ENCODE measurements at places on chromosomes 13 and 19.
A peak's percentile ranks its signal among the peaks of the same experiment; 100 is the strongest.

DNA sequence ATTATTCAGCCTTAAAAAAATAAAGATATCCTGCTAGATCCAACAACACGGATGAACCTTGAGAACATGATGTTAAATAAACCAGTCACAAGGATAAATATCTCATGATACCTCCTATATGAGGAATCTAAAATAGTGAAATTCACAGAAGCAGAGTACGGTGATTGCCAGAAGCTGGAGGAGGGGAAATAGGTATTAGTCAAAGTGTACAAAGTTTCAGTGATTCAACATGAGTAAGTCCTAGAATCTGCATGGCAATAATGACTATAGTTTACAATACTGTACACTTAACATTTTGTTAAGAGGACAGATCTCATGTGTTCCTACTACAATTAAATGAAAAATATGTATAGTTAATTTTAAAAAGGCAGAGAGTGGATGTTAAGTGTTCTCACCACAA, 206.6 kb upstream of the SLC10A2 start:
- DNase-seq = no peak

DNA sequence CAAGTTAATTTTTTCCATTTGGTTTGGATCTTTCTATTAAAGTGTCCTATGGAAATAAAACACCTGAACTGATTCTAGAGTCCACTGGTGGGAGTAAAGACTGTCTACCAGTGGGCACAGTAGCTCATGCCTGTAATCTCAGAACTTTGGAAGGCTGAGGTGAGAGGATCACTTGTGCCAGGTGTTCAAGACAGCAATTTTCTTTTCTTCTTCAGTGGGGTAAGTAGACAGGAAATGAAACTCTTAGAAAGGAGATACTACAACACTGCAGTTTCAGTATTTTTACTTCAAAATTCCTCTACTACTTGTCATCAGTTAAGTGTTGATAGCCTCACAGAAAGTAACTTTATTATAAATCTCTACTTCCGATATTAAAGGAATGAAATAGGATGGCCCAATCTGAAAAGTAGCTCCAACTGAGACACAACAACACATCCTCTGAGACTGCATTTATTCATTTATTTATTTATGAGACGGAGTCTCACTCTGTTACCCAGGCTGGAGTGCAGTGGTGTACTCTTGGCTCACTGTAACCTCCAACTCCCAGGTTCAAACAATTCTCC, 26.3 kb downstream of the DNMT1 start:
- DNase-seq = no peak

- DNase-seq = no peak
Observed at GRCh38 chr19:40741527-40742390, 8.5 kb downstream of the ACTMAP start.

DNA sequence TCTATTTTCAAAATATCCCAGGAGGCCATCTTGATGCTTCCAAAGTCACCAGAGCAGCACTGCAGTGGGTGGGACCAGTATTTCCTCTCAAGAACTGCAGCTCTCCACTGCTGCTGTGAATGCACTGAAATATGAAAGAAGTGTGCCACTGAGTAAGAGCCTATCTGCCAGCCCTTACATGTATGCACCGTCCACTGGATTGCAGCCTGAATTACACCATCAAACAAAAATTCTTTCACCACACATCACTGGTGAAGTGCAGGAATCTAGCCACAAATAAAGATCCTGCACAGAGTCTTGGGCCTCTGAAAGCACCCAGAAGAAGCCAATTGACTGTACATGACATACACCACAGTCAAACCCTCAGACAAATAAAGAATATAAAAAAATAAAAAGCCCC, 249.0 kb downstream of the LHFPL6 start:
- no peak for DNase-seq

DNA sequence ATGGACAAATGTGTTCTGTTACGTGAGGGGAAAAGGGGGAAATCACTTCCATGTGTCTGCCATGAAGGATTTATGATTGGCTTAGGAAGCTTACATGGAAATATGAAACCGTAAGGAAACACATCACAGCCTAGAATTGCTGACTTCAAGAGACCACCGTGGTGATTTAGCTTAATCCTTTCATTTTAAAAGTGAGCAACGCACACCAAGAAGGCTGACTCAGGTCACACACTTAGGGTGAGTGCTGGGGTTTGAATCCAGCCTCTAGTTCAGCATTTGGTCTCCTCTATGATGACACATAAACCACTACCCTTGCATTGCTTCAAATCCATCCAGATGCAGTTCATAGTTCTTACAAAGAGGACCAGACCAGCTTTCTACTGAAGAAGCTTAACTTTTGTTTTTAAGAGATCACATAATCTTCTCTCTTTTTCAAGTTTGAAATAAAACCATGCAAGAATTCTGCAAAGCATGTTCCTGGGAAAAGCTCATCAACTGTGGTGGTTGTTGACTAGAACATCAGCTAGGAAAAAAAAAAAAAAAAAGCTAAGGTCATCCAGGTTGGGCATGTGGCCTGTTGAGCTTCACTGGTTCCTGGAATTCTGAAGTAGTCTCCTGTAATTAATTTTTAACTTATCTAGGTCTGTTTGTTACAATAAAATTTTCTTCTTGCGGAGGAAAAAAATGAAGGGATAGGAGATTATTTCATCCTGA, 60.2 kb upstream of the KL start:
- no peak for DNase-seq

DNA sequence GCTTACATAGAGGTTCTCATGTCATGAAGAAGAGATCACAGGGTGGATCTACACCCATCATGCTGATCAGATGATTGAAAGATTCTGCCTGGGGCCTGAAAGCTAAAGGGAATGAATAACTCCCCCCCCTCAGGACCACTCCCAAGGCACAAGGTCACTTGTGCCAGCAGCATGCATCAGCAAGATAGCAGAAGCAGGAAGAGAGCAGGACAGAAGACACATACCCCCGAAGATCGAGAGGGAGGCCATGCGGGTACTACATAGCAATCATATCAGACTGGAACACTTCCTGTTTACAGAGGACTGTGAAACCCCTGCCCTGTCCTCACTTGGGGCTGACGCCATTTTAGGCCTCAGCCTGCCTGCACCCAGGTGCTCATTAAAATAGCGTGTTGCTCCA, 143.2 kb upstream of the EDNRB start:
- no peak for DNase-seq

DNA sequence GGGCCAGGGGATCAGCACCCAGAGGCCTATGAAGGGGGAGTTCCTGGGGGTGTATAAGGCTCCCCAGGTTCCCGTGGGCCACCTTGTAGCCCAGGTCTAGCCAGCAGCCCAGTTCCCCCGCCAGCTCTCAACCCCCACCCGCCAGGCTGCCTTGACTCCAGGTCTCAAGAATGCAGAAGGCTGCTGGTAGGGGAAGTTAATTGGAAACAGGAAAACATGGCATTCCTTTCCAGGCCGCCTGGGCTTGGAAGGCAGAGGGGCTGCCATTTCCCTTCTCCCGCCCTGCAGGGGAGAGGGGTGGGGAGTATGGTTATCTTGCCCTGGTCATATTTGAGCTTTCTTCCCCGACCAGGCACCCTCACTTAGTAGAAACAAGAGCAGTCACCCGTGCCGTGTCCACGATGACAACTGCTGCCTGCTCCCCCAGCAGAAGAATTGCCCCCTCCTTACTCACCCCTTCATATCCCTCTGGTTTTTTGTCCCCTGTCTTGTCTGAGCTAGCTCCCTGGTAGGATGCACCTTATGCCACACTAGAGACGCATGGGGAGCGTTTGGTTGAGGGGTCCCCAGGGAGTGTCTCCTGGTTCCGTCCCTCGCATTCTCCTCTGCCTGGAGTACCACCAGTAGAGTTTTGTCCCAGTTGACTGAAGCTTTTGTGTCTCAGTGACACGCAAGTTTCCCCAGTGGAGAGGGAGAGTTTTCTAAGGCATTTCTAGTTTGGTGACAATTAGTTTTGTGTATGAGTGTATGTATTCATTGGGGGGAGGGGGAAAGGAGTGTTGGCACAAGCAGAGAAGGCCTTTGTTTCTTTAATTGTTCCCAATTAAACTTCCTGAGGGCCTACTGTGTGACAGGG, 4.5 kb downstream of the BICRA start:
- no peak for DNase-seq

GRCh38 chr19:48297975-48298374, 27.4 kb upstream of the EMP3 start:
- DNase-seq = no peak

GRCh38 chr13:100163375-100163774, 74.5 kb downstream of the PCCA start:
- no peak for DNase-seq

GRCh38 chr19:35389192-35389861, 18.5 kb downstream of the GPR42 start:
- no peak for DNase-seq

DNA sequence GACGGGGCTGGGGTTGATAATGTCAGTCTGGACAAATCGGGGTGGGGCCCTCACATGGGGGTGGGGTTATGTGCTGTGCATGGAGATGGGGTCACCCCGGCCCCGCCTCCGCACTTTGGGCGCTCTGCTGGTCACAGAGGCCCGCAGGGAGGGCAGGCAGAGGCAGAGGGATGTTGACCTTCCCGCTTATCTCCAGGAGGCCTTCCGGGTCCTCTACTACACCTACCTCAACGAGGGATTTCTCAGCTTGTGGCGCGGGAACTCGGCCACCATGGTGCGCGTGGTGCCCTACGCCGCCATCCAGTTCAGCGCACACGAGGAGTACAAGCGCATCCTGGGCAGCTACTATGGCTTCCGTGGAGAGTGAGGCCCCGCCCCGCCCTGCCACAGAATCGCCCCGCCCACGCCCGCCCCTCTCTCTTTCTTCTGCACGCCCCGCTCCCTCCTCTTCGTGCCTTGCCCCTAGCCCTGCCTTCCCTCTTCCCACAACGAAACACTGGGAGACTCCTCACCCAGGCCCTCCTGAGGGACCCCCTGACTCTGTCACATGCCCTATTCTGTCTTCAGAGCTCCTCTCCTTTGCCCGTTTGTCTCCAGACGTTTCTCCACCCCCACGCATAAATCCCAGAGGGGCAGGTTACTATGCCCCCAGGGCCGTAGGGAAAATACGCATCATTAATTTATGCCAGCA, 32.8 kb downstream of the TMEM161A start:
- DNase-seq = no peak

DNA sequence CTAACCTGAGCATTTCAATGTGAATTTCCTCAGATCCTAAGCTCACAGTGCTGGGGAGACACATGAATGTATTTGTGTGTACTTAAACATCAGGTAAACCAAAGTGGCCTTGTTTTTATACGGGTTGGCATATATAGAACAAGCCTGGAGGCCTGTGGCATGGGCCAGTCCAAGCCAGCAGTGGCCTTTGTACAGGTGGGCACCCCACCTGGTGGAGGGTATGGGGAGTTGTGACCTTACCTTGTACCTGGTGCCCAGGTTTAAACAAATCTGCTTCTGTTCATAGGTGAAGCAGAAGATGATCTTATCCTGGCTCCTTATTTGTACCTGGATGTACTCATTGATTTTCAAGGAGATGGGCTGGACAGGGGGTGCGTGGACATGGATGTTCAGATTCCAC, 71.0 kb downstream of the ERICH6B start:
- DNase-seq = no peak

GRCh38 chr13:109704771-109705635, 81.4 kb downstream of the IRS2 start:
- DNase-seq = no peak

DNA sequence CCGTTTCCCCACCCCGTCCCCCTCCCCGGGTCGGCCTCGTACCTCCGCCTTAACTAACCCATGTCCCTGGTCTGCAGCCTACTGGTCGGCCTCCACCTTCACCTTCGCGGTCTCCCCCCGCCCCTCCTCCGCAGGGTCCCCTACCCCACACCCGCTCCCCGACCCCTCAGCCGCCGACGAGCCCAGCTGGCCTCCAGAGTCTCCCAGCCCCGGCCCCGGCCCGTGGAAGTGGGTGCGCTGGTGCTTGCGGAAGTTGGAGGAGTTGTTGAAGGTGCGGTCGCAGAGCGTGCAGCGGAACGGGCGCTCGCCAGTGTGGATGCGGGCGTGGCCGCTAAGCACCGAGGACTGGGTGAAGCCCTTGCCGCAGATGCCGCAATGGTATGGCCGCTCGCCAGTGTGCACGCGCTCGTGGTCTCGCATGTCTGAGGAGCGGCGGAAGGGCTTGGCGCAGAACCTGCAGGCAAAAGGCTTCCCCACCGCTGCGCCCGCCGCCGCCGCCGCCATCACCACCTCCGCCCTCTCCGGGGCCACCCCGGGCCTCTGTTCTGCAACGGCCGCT, 2.6 kb downstream of the ZNF784 start:
- no peak for DNase-seq

- DNase-seq = no peak
Observed at GRCh38 chr19:4692251-4693077, 22.3 kb upstream of the MYDGF start.

DNA sequence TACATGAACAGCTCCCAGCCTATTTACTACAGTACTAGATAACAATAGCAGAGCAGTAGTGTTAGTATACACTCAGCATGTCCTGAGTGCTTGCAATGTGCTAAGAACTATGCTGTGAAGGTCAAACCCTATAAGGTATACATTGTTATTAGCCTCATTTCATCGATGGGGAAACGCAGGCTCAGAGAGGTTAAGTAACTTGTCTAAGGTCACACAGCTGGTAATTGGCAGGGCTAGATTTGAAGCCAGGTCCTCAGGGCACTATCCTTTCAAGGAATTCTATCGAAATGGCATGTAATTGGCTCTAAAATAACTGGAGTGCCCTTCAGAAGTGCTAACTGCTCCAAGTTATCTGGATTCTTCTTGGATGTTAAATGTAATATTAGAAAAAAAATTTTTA, 295.6 kb downstream of the ZNF536 start:
- no peak for DNase-seq

GRCh38 chr19:43705729-43706128, 10.1 kb upstream of the IRGC start:
- no peak for DNase-seq

- peak; percentile 16 for DNase-seq
Observed at GRCh38 chr19:30799865-30800755, 427.9 kb downstream of the ZNF536 start.

DNA sequence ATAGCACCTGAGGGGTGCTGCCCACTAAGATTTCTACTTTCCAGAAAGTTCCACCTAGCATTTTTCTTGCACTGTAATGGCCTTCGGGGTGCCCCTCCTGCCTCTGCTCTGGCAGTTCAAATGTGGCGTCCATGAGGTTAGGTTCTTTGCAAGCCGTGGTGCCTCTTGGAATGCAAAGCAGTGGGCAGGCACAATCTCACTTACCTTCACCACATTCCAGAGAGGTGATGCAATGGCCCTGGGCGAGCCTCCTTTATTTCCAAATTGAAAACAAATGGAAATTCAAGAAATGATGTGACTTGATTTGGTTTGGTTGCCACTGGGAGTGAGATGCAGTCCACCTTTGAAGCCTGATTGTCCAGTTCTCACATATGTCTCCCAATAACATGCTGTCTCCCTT, 46.9 kb downstream of the FGF9 start:
- DNase-seq = no peak

DNA sequence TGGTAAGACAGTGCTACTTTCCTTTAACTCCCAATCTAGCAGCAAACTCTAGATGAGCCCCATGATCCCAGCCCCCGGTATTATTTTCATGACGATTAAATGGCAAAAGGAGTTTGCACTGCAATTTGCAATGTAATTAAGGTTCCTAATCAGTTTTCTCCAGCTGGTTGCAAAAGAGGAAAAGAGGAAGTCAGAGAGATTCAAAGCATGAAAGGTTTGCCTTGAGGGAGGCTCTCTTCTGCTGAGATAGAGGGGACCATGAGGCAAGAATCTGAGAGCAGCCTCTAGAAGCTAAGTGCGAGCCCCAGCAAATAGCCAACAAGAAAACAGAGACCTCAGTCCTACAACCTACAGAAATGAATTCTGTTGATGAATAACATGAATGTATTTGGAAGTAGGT, 527.1 kb downstream of the UQCRFS1 start:
- DNase-seq = no peak
